Psoas muscle (tissue), 8 donors: ENCODE measurements at places on chromosomes 12 and 14. TPM values are rescaled to one million over a fixed set of nuclear protein-coding genes. Genes with fewer than 3 reads are reported as not detected.

The NEMP1 gene
- 1.5 TPM for total RNA-seq

The MYBPC1 gene
- 4,088 TPM for total RNA-seq

The TDRD9 gene
- total RNA-seq, result 0.71 TPM

The APOLD1 gene
- 22.6 TPM for total RNA-seq

The IRAK3 gene
- total RNA-seq, result 3.6 TPM

The HNF1A gene
- not detected for total RNA-seq

The FAM234B gene
- total RNA-seq, result 2.2 TPM

The SLC41A2 gene
- total RNA-seq, result 0.76 TPM

The ALG10 gene
- 2.4 TPM for total RNA-seq

The CMTM5 gene
- total RNA-seq, result not detected

GRCh38 chr14:81449114-81449513 lies 49.0 kb upstream of the STON2 start:
- peak; percentile 76 for DNase-seq

- DNase-seq, result no peak
Measured at GRCh38 chr12:127898616-127899015, 368.4 kb upstream of the TMEM132C start.

GRCh38 chr12:54262403-54262925 lies 17.5 kb downstream of the CBX5 start:
- DNase-seq, result no peak

DNA sequence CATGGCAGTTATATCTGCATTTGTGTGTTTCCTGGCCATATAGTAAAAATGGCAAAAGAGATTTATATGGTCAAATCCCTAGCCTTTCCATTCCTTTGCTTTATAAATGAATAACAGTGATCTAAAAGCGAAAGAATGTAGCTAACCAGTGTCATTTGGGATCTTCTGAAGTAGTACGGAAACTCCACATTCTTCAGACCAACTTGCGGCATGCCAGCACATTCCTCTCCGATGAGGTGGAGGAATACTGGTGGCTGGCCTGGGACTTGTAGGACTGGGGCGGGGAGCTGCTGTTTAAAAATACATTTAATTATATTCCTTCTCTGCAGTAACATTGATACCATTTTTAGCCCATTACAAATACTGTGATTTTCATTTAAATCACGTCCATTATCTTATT lies 85.3 kb downstream of the SAMD4A start:
- DNase-seq, result peak; percentile 89

- no peak for DNase-seq
Measured at GRCh38 chr12:78871566-78871965, 7.0 kb downstream of the SYT1 start.

GRCh38 chr14:93072659-93073357 lies 42.9 kb downstream of the ITPK1 start:
- no peak for DNase-seq

DNA sequence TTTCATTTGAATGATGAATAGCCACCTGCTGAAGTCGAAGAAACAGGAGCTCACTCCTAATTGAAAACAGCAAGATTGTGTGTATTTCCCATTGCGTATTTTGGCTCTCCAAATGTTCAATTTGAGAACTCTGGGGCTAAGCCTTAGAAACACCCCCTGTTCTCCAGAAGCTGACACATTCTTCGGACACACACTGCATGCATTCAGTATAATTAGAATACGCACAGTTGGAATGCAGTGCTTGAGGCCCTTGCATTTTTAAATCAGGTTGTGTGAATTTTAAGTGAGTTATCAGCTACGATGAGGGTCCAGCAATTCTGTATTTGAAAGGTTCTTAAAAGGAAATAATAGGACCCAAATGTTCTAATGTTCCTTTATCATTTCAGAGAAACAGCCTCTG lies 103.8 kb downstream of the PRKD1 start:
- no peak for DNase-seq

DNA sequence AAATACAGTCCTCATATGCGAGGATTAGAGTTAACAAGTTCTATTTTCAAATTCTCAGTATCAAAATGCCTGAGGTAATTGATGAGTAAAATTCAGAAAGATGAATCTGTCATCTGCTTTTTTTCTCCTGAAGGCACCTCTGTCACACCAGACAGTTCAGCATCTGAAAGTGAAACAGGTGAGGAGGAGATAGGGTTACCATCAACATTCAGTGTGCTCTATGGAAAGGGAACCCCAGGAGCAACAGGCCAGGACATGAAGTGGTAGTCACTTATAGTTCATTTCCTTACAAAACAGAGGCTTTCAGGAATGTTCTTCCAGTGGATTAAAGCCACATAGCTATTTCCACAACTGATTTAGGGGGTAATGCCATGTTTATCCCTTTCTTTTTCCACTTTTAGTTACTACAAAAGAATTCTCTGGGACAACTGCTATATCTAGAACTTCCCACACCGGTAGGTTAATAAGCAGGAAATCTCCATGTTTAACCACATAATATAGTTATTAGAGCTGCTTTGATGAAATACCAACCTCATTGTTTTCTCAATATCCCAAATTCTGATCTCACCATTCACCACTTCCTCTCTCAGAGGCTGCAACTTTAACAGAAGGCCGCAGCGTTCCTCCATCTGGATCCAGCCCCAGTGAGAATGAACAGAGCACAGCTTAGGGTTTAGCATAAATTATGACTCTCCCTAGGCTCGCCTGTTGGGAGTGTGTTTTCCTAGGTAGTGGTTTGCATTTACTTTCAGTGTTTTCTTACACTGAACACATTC lies 177.0 kb upstream of the CNTN1 start:
- no peak for DNase-seq

- no peak for DNase-seq
Measured at GRCh38 chr14:31283578-31284252, 76.1 kb upstream of the HECTD1 start.

DNA sequence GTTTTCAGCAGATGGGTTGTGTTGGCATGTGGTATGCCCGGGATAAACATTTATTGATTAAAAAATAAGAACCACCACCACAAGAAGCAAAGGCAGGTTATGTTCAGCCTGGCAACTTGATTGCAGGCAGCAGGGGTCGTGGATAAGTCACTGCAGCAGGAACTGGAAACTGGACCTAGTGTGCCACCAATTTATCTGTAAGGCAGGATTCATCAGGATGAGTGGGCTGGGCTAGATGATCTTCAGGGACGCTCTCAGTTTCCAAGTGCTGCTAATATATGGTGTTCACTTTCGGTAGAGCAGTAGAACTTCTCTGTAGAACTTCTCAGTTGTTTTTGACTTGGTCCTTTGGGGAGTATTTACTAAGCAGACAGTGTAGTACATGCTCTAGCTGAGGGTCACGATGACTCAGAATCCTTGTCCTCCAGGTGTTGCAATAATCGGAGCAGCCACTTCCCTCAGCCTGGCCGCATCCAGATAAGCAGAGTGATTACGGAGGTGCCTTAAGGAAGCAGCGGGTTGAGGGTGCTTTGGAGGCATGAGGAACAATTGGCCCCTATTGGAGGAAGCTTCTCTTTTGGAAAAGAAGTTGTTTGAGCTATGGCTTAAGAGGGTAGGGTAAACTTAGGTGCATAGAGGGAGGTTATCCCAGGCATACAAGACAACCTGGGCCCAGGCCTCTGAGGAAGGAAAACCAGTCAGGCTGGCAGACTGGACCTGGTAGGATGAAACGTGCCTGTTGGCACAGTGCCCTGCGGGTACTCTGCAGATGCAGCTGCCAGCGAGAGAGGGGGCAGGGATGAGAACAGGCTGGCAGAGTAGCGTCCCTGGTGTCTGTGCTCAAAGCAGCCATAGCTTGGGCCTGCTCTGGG lies 104.0 kb downstream of the GPR135 start:
- peak; percentile 44 for DNase-seq

GRCh38 chr14:42884100-42884499 lies 1277.4 kb downstream of the LRFN5 start:
- no peak for DNase-seq
